ENCODE measurements at places on chromosomes 3 and 15.

- no peak for DNase-seq
These were observed 124.7 kb upstream of the RAD18 start for GRCh38 chr3:9087831-9088413.

GRCh38 chr15:36894075-36894474, 206.3 kb downstream of the MEIS2 start:
- no peak for DNase-seq

DNA sequence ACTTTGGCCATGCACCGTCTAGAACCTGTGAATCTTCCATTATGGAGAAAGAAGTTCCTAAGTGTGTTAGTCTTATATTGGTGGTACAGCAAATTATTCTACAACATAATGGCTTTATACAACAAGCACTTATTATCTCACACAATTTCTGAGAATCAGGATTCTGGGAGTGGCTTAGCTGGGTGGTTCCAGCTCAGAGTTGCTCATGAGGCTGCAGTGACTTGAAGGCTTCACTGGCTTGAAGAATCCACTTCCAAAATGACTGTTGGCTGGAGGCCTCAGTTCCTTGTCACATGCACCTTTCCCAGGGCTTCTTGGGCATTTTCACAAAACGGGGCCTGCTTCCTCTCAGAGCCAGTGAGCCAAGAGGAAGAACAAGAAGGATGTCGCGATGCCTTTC, 82.3 kb upstream of the RNF7 start:
- no peak for DNase-seq

DNA sequence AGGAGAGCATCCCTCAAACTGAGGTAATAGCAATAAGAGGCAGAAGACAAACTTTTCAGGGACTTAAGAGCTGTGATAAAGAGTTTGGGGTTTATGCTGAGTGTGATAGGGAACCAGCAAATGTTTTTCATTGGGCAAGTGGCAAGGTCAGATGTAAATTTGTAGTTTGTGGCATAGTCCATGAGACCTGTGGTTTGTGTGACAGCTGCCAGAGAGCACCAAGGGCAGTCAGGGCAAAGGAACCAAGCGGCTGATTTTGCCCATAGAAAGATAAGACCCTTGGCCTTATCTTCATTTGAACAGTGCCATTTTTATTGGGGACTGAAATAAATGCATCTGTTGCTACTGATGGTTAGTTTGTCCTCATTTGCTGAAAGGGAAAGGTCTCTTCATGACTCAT, 220.3 kb downstream of the LRRN1 start:
- DNase-seq: no peak

DNA sequence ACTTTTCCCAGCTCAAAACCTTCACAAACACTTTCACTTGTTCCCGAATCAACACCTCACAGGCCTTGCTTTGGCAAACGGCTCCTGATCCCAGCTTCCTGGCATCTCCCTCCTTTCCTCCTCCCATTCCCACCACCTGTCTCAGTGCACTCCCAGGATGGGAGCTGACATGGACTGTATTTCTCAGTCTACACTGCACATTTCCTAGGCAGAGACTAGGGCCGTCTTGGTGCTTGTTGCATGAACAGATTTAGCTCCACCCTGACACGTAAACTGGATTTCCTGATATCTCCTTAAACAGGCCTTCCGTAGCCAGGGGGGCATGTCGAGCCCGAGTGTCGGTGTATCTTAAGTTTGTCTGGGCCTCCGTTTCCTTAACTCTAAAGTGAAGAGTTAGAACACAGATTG, 790 bp upstream of the WHAMM start:
- DNase-seq: no peak

DNA sequence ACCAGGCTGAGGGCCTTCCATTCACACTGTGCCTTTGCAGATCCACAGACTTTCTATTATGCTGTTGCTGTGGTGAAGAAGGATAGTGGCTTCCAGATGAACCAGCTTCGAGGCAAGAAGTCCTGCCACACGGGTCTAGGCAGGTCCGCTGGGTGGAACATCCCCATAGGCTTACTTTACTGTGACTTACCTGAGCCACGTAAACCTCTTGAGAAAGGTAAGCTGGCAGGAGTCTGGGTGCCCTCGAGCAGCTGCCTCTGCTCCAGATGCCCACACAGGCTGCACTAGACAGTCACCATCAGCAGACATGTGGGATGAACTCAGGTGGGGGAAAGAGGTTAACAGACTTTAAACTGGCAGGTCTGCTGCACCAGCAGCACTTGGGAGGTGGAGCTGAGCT, 8.3 kb downstream of the TF start:
- no peak for DNase-seq

GRCh38 chr3:134652886-134653630, 2.2 kb upstream of the KY start:
- DNase-seq: no peak

DNA sequence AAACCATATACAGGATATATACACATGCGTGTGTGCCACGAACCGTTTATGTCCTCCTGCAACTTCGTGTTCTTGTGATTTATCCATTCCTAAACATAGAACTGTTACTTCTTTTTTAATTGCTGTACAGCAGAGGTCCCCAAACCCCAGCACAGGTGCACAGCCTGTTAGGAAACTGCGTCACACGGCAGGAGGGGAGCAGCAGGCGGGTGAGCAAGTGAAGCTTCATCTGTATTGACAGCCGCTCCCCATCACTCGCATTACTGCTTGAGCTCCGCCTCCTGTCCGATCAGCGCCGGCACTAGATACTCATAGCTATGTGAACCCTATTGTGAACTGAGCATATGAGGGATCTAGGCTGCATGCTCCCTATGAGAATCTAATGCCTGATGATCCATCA, 34.9 kb upstream of the NRROS start:
- DNase-seq: peak; percentile 62

GRCh38 chr3:32948625-32949445, 2.6 kb upstream of the CCR4 start:
- DNase-seq: no peak

DNA sequence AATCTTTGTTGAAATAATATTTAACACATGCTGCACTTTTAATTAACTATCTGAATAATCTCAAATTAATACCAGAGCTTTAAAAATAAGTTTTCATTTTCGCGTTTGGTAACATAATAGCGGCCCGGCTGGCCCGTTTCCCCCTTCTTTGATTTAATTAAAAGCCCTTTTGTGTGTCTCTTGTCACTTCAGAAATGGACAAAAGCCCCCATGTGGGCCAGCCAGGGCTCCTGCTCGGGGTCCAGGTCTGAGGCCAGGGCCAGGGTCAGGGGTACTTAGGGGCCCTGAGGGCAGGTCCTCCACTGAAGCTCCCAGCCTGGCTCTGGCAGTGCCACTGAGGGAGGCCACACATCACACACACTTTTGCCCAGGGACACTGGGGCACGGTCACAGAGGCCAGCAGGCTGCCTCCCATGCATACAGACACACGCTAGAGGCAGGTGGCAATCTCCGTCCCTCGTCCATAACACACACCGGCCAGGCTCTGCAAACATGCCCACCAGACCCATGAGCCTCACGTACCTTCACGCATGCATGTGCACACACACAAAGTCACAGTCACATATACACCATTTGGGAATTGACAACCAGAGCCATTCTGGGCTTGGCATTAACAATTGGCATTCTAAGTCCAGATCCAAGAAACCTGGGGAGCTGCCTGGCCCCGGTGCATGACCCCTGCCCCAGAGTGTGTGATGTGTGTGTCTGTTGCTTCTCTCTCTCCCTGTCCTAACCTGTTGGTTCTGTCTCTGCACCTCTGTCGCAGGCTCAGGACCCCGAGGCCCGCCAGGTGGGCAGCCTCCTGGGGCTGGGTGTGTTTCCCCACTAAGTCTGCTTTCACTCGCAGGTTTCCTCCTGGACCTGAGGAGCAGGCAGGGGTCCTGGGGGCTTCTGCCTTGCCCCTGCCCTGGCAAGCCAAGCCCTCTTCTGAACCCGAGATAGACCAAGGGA, 38.5 kb downstream of the DNAJB8 start:
- DNase-seq: no peak

DNA sequence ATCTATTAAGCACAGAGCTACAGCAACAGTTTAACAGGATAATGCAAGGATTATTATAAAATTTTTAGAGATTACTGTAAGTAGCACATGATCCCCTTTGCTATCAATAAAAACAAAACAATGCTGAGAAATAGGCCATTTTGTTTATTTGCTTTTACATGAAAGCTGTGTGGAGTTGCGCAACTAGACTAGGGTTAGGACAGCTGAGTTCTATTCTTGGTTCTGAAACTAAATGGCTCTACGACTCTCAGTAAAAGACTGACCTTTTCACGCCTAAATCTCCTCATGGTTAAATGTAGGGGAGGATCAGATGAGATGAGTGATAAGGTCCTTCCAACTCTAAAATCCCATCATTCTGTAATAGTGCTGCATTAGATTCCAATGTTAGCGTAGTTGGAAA, 25.0 kb downstream of the KCNMB2 start:
- DNase-seq: no peak

GRCh38 chr15:38176691-38177090, 75.9 kb upstream of the SPRED1 start:
- DNase-seq: no peak

DNA sequence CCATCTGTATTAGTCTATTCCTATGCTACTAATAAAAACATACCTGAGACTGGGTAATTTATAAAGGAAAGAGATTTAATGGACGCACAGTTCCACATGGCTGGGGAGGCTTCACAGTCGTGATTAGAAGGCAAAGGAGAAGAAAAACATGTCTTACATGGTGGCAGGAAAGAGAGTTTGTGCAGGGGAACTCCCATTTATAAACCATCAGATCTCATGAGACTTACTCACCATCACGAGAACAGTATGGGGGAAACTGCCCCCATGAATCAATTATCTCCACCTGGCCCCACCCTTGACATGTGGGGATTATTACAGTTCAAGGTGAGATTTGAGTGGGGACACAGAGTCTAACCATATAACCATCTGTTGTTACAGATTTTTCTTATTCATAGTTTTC, 42.1 kb upstream of the MB21D2 start:
- no peak for DNase-seq

Measured in NCI-H524 (cell line).